ENCODE measurements at places on chromosomes 16 and 17.

DNA sequence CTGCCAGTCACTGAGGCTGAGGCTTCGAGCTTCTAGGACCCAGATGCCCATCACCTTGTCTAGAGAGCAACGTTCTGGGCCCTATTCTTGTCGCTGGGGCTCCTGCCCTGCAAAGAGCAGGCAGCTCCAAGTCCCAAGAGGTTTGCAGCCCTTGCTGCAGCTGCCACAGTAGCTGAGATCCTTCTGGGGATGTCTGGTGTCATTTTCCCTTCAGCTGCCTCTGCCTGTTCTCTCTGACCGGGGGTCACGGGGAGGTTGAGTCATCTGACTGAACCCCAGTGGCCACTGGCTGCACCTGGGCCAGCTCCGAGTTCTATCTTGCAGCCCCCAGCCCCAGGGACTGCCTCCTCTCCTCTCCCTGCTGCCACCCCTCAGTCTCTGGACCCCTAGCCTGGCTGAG, 4.9 kb downstream of the WSCD1 start:
- DNase-seq = no peak

GRCh38 chr16:49020436-49020835, 261.2 kb downstream of the CBLN1 start:
- no peak for DNase-seq

DNA sequence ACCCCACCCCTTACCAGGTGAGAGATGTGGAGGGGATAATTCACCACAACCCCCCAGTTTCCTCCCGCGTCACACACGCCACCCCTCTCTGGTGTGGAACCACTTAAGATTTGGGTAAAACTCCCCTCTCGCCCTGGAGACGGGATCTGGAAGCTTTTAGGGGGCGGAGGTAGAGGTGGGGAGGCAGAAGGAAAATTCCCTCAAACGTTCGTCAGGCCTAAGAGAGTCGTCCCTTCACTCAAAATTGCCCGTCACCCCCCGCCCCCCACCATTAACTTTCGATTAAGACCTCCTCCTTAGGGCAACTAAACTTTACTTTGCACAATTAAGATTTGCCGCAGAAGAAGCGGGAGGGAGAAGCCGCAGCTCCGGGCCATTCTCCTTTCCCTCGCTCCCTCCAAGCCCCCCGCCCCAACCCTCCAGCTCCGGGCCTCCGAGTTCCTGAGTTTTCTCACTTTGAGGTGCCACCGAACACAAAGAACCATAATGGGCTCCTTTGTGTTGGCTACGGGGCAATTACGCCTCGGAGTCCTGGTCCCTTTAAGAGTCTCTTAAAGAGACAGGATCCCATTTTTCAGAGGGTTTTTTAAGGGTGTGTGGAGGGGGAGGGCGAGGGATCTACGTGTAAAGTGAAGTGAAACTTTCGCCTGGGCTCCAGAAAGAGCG, 985 bp upstream of the FZD2 start:
- no peak for DNase-seq

DNA sequence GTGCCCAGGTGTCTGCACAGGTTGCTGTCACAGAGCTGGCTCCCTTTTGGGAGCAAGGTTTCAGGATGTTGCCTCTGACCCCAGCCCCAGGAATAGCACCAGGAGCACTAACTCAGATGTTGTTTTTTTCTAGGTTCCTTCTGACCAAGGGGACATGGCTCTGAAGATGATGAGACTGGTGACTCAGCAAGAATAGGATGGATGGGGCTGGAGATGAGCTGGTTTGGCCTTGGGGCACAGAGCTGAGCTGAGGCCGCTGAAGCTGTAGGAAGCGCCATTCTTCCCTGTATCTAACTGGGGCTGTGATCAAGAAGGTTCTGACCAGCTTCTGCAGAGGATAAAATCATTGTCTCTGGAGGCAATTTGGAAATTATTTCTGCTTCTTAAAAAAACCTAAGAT, 28.1 kb downstream of the SCPEP1 start:
- no peak for DNase-seq

GRCh38 chr17:78675836-78676235, 98.6 kb upstream of the DNAH17 start:
- no peak for DNase-seq

DNA sequence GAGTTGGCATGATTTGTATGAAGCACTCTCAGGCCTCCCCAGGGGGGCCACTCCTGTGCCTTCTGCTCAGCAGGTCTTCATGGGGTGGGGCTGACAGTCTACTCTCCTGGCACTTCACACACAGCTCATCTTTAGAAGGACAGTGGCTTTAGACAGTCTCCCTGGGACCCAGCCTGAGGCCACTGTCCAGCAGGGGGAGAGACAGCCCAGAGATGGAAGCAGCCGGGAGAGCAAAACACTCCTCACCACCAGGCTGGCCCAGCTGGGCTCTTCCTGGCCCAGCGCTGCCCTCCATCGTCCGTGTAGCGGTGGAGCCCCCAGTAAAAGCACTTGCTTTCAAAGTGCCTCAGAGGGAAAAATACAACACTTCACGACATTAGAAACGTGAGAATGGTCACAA, 62.0 kb upstream of the CRHR1 start:
- no peak for DNase-seq

- no peak for DNase-seq
Measured at GRCh38 chr16:1551166-1551565, 17.7 kb downstream of the TMEM204 start.

DNA sequence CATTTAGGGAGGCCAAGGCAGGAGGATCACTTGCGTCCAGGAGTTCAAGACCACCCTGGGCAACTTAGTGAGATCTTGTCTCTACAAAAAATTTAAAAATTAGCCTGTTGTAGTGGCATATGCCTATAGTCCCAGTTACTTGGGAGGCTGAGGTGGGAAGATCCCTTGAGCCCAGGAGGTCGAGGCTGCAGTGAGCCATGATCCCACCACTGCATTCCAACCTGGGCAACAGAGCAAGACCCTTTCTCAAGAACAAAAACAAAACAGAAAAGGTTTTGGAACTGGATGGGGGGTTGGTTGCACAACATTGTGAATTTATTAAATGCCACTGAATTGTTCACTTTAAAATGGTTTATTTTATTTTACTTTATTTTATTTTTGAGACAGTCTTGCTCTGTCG, 21.2 kb downstream of the PLXDC1 start:
- DNase-seq = no peak

DNA sequence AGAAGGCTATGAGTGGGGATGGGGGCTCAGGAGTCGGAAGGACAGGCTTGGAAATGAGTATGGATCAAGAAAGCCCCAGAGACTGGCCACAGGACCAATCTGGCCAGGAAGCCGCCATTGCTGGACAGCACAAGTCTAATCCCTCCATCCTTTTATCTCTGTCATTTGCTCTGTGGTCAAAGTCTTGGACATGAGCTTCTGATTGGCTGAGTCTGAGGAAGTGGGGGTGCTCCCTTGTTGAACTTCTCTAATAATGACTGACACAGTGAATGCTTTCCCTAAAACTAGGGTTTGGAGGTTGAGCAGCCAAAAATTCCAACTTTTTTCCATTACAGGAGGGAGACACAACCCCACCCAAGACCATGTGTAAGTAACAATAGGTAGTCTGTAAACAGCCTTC, 97.4 kb downstream of the MARF1 start:
- DNase-seq = no peak

DNA sequence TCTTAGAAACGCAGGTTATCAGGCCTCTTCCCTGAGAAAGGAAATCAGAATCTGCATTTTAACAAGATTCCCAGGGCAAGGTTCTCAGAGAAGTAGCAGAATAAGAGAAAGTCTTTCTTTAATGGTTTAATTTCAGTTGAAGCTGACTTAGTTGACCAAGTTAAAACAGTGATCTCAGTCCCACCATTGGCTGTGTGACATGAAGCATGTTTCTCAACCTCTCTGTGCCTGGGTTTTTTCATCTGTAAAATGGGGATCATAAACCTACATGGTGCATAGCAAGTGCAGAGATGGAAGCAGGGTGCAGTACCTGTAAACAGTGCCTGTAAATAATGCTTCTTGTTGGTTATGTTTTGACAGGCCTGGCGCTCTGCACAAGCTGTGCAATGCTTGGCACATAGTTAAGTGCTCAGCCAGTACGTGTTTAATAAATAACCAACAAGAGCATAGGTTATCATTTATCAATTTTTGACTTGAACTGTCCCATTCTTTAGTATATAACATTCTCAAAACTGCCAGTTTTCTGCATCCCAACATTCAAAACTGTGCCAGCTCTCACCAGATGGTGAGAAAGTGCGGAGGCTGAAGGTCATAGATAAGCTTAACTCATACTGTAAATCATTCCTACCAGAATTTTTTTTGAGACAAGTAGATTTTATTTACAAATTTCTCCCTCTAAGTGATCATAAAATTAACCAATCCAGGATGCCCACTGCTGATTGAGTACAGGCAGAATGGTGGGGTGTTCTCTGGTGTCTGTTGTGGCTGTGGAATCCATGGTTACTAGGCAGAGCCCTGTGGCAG, 6.9 kb downstream of the C17orf67 start:
- no peak for DNase-seq

DNA sequence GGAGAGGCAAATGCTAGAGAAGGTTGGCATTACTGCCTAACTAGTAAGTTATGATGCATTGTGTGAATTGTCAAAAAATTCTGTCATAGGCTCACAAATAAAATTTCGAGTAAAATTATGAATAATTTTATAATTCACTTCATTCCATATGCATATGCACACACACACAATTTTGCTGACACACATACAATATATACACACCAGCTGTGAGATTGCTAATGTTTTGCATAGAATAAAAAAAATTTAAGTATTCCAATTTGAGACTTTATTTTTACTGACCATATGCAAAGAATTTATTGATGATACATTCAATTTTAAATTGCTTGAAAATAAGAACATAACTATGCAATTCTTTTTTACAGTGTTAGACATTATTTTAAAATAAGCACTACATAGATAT, 6.8 kb upstream of the TMEM100 start:
- no peak for DNase-seq

GRCh38 chr17:42774066-42774745, 957 bp downstream of the VPS25 start:
- DNase-seq = no peak

GRCh38 chr17:29611351-29612093, 11.2 kb downstream of the CORO6 start:
- DNase-seq = no peak

DNA sequence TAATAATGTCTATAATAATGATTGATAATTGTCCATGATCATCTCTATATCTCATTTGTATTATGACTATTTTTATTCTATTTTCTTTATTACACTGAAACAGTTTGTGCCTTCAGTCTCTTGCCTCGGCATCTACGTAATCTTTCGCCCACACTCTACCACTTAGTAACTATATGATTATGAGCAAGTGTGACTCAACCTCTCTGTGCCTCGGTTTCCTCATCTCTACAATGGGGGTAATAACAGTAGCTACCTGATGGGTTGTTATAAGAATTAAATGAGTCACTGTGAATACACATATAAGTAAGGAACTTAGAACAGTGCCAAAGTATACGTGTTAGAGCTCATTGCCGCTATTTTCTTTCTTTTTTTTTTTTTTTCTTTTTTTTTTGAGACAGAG, 3.7 kb upstream of the SLC16A11 start:
- DNase-seq = no peak

- DNase-seq = no peak
Measured at GRCh38 chr16:35734728-35735402, 2275.5 kb downstream of the TP53TG3F start.

GRCh38 chr17:66562119-66562518, 259.7 kb downstream of the PRKCA start:
- DNase-seq = no peak

DNA sequence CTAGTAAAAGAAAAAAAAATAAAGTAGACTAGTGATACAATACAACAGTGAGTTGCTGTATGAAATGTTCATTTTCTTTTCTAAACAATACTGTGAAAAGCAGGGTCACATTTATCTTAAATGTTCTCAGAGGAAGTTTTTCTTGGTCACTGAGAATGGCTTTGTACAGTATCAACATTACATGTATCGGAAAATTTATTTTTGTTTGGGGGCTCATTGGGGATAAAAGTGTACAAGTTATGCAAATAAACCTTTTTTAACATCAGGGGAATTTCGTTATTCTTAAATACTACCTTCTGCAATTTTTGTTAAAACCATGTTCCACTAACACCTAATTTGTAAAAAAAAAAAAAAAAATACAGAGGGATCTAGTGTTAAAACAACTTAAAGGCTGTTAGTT, 8.7 kb upstream of the ZNF594 start:
- DNase-seq = no peak

DNA sequence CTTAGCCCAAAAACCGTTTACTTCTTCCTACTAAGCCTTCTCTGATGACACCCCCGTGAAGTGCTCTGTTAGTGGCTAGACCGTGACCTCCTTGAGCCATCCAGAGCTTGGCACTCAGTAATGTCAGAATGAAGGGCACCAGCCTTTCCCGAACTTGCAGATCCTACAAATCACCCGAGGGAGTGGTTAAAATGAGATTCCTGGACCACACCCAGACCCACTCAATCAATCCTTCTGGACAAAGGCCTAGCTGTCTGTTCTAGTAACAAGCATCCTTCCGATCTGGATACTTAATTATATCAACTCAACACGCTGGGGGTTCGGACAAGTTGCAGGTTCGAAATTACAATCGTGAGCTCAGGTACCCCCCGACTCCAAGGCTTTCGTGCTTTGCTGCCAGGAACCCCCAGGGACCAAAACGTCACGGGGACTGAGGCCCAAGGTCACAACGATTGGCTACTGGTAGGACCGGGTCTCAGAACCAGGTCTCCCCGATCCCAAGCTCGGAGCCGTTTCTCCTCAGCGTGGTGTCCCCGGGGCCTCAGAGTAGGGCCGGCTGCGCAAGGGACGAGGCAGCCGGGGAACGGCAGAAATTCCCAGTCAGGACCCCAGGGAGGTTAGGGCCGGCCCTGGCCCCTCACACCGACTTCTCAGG, 527 bp downstream of the CIAPIN1 start:
- no peak for DNase-seq

DNA sequence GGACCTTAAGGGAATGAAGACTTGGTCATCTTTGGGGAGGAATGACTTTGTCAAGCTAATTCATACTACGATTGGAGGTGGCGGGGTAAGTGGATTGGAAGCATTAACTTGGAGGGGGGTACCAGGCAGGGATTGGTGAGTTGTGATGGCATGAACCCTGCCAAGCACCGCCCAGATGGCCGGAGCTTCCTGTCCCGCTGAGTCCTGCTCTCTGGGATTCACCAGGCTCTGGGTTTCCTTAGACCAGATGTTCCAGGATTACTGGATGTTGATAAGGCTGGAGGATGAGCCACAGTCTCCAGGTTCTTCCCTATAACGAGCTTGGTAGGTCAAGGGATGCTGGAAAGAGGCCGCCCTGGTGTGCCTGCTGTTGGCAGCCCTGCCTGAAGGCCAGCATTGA, 154.9 kb downstream of the SDK2 start:
- no peak for DNase-seq
